NCI-H146 (cell line): ENCODE measurements at places on chromosomes 6 and 20.

DNA sequence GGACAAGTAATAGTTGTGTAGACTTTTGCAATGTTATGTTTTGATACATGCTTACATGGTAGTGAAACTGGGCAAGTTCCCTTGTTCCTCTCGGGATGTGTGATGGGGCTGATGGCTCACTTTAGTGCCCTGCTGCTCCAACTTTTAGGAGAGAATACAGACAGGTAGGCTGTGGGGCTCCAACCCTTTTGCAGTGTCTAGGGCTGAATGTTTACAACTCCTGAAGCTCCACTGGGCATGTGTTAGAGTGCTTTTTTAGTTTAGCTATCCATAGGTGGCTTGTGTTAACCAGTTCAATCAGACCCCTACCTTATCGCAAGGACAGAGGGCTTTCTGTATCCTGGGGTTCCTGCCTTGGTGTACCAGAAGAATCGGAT, 33.8 kb downstream of the SERPINB6 start:
- DNase-seq, result no peak

GRCh38 chr20:10565191-10565921, 108.4 kb downstream of the JAG1 start:
- DNase-seq, result no peak

GRCh38 chr6:155340464-155341129, 26.3 kb upstream of the TFB1M start:
- DNase-seq, result no peak

GRCh38 chr6:90803956-90804355, 217.1 kb upstream of the MAP3K7 start:
- DNase-seq, result no peak

- no peak for DNase-seq
Observed at GRCh38 chr6:18261877-18262276, 2.5 kb downstream of the DEK start.

DNA sequence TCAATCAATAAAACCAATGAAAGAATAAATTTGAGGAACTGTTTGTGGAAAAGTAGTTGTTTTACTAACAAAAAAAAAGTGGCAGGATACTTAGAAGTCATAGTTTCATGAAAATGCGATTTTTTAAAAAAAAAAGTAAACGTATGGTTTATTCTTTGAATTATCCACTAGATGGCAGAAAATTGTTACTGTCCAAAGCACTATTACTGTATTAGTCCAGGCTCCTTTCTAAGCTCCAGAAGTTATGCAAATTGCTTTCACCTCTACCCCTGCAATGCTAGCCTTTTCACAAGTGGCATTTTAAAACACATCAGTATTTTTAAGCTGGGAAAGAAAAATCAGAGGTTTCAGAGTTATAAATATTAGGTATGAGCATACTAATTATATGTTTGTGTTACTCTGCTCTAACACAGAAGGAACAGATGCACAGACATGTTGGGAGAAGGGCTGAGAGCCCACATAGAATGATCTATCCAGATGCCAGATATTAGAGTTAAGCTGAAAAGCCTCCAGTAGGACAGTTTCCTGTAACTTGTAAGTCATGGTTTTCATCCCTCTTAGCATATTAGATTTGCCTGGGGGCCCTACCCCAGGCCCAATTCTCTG, 63.9 kb downstream of the FHL5 start:
- peak; percentile 48 for DNase-seq

DNA sequence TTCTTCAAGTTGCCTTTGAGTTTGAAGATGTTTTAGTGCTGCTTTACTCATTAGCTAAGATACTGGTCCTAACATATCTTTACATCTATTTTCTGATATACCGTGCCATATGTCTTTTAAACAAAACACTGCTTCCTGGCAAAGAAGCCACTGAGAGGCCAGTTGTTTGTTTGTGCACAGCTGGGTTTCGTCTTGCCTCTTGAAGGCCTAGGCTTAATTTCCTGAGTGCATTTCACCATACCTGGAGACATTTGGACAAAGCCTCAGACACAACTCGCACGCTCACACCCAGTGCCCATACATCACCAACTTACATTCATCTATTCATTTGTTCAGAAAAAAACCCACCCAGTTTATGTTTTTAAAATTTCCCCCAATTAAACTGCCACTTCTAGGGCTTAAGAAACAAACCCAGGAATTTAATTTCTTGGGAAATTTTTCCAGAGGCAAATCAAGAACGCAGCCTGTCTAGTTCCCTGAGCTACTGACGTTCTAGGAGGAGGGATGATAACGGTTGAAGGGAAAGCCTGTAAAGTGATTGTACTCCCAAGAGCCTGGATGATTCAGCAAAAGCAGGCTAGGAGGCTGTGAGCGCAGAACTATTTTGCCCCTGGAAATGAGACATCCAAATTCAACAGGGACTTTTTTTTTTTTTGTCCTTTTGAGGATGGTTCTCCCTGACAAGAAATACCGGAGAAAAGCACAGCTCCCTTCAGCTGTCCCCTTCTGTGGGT, 77.7 kb downstream of the OLIG3 start:
- DNase-seq, result no peak

GRCh38 chr6:151242420-151242861, 2.7 kb downstream of the AKAP12 start:
- DNase-seq, result no peak

DNA sequence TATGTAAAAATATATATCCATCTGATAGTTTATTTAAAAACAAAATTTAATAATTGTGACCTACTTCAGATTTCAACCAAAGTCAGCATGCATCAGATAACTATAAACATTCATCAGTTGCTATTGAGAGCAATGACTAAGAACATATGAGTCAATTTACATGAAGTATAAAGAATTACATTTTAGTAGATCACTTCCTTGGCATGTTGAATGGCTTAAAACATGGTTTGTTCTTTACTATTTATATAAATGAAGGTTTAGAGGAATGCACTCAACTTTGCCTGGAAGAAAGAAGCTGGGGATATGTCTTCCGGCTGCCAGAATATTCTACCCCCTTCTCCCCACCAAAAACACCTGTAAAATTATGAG, 6.4 kb upstream of the FAM217A start:
- DNase-seq, result no peak

GRCh38 chr20:43014206-43014605, 175.5 kb downstream of the PTPRT start:
- DNase-seq, result no peak

DNA sequence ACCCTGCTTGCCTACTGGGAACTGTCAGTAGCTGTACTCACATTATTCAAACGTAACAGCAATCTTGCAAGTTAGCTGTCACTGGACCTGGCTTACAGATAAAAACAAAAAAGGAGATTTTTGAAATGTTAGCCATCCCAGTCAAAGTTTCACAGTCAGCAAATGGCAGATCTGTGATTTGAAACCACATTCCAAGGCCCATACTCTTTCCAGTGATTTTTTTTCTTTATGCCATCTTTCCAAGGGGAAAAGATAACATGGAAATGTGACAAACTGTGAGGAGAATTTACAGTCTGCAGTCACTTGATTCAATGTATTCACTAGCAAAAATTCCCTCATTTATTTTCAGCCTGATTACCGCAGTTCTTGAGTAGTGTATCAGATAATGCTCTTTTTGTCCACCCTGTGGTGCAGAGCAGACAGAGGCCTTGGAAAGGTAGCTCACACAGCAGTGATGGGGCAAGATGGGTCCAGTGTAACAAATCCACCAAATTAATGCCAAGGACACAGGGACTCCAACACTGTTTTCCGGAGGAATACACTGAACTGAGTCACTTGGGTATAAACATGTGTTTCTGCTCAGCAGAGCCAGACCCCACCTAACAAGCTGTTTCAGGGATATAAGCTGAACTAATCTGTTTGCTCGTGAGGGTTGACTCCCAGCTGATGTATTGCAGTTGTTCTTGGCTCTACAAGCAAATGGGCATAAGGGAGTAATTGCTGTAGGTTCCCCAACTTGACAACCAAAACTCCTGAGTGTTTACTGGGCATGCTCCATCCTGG, 49.9 kb upstream of the ADGRF1 start:
- no peak for DNase-seq

- no peak for DNase-seq
Observed at GRCh38 chr20:19478320-19478895, 266.0 kb downstream of the SLC24A3 start.

DNA sequence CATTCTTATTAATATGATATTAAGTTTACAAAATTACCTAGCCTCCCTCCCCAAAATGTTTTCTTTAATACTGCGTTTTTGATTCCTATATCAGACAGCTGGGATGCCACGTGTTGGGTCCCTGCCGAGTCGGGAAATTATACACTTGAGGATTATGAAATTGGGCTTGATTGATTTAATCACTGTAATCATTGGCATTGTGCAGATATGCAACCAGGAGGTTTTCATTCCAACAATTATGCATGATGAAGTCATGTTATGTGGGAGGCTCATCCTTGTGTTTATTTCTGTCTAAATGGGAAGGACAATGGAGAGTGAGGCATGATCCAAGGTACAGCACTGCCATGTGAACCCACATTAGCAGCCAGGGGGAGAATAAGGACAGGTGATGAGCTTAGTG, 30.6 kb upstream of the RIPOR2 start:
- DNase-seq, result peak; percentile 79

DNA sequence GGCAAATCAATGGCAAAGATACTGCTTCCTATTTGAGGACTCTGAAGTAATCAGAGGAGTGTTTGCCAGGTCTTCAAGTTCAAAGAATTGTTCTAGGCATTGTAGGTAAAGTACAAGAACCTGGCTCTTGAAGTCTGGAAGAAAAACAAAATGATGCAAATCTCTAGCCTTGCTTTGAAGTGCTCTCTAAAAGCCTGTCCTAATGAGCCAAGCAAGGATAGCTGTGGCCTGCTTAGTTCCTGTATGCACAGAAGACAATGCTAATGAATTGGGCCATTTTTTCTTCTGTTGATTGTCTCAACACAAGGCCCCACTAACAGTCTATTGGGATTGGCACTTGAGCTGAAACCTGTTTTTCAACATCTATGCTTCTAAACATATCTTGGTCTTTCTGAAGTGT, 165.0 kb upstream of the POU3F2 start:
- no peak for DNase-seq

DNA sequence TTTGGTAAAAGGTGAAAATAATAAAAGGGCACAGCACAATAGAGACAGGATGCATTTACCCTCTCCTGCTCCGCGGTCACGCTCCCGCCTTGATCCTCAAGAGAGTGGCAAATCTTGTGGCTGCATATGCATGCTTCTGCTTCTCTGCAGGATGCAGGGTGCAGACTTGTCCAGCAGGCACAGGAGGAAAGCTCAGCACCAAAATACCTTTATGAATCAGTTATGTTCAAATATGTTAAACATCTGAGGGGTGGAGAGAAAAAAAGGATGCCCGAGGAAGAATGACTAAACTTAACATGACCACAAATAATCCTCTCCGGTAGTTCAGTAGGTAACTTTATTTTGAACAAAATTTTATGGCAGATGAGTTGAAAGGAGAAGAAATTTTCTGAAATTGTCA, 366.1 kb upstream of the SOX4 start:
- no peak for DNase-seq

- DNase-seq, result no peak
Observed at GRCh38 chr6:97438011-97438671, 155.1 kb upstream of the MMS22L start.

DNA sequence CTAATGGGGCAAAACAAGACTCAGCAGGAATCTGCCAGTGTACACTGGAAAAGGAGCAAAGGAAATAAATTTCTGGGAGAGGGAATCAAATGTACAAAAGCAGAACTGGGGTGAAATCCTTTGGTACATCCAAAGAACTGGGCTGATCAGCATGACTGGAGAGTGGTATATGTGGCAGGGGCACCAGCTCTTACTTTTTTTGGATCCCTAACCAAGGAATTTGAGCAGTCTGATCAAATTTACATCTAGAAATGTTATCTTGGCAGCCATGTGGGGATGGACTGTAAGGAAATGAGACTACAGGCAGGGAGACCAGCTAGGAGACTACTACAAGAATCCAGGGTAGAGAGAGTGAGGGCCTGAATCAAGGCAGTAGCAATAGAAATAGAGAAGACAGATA, 1.2 kb upstream of the ZSCAN31 start:
- peak; percentile 2 for DNase-seq

DNA sequence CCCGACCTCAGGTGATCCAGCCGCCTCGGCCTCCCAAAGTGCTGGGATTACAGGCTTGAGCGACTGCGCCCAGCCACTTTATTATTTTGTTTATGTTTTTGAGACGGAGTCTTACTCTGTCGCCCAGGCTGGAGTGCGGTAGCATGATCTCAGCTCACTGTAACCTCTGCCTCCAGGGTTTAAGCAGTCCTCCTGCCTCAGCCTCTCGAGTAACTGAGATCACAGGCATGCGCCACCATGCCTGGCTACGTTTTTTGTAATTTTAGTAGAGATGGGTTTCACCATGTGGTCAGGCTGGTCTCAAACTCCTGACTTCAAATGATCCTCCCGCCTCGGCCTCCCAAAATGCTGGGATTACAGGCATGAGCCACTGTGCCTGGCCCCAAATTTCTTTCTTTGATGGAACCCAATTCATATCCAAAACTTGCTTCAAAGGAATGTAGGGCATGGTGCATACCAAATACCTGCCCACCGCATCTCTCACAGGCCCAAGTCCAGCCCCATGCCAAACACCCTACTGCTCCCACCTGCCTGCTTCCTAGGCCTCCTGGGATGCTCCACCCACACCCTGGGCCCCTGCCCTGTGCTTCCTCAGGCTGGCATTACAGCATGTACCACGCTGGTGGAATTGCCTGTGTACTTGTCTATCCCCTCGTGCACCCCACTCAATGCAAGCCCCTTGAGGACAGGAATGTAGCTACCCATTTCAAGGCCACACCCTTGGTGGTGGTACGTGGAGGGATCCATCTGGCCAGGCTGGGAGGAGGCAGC, 4.9 kb upstream of the HMGA1 start:
- DNase-seq, result no peak
